Activated T-helper 1 cell treated with anti-CD3 and anti-CD28 coated beads, Interleukin-2, amount 50 U/mL, for 16 hours (primary cell): ENCODE measurements at places on chromosomes 7 and 10.

DNA sequence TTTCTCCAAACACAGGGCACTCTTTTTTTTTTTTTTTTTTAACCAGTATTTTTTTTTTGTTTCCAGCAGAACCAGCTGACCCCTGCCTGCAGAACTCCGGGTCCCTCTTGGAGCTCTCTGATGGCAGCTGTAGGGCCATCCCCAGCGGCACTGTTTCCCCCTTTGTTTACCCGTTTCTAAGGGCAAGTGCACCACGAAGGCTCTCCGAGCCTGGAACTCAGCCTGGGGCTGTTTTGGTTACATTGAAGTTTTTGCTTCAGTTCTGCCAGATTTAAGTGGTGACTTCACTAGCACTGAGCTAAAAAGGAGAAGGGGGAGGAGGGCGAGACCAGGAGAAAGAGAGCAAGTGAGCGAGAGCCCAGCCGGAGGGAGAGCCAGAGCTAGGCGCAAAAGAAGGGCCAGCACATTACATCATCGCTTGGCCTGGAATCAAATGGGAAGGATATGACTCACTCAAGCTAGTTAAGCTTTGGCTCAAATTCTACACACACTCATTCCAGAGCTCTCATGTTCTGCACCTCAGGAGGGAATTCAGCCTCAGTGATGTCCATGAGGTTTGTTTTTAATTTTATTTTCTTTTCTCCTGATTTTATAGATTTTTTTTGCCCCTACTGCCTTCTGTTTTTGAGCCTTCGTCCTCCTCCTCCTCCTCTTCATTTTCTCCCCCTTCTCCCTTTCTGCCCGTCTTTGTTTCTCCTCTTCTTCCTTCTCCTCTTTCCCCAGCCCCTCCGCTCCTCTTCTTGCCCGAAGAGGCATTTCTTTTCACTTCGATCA is 272.3 kb downstream of the TRIL start:
- DNase-seq, result no peak

DNA sequence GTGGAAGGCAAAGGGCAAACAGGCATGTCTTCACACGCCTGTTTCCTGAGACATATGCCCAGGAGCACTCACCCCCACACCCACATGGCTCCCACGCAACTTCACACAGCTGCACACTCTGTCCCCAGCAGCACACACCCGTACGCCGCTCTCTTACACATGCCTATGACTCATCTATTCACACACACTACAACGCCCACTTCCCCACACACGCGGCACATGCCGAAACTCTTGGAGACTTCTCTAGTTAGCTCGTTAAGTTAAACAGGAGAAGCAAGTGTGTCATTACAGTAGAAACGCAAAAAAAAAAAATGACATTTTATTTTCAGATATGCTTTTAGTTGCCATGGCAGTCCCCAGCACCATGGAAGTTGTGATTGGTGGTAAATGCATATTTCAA is 6.7 kb downstream of the CALN1 start:
- no peak for DNase-seq

DNA sequence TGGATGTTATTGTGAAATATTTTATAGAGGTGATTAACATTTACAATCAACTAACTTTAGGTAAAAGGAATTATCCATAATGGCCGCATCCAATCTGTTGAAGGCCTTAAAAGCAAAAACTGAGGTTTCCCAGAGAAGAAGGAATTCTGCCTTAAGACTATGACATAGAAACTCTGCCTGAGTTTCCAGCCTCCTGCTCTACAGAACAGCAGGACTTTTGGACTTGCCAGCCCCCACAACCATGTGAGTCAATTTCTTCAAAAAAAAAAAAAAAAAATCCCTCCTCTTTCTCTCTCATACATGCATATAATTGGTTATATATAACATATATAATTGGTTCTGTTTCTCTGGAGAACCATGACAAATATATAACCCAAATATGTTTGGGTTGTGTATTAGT is 15.4 kb downstream of the SLC25A28 start:
- no peak for DNase-seq

DNA sequence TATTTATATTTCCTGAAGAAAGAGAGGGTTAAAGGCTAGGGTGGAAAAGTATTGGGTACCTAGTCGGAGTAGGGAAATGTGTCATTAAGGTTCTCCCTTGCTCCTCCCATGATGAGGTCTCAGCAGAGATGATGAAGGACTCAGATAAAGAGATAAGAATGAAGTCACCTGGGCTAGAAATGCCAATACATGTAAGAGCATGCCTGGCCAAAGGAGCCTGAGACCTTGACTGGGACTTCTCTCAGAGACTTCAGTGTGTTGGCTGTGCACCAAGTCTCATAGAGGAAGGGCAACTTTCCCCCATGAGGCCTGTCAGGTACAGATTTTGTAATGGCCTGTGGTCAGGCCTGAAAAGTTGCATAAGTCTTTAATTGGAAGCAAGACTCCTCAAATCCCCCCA is 361.0 kb upstream of the CDC14C start:
- DNase-seq, result no peak

- DNase-seq, result no peak
Observed at GRCh38 chr7:151125846-151126481, 39.7 kb downstream of the AGAP3 start.

DNA sequence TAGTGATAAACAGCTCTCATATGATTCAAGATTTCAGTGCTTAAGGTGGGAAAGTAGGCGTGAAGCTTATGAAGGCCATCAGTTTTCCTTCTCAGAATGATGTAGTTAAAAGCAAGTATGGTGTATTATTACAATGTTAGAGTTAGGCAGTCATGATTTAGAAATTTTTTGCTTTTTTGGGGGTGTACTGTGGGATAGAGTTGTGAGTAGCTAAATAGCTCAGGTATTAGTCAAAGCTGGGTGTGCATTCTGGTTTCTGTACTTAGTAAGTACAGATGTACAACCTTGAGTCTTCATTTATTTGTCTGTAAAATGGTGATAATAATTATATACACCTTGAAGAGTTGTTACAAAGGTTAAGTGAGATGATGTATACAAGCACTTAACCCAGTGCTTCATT is 52.2 kb downstream of the R3HCC1L start:
- DNase-seq, result no peak

DNA sequence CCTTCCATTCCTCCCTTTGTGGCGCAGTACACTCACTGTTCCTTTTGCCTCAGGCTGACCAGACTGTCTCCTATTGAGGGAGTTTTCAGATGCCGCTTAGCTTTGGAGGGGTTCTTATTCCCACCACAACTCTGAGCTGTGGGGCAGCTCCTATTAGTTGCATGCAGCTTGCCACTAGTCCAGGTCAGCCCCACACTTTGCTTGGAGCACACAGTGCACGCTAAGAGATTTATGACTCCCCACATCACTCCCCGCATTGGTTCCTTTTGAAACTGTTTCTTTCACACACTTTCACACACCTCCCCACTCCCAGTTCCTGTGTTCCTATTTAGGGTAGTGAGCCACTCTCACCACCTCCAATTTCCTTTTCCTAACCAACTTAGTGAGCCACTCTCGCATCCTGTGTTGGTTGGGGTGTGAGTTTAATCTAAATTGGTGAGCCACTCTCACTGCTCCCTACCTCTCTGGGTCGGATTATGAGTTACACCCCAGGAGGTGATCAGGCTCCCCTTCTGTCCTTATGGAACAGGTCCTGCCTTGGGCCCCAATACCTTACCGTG is 10.4 kb upstream of the ZNF485 start:
- DNase-seq, result no peak

- DNase-seq, result no peak
Observed at GRCh38 chr10:45008524-45009161, 7.9 kb downstream of the ZNF22 start.

- DNase-seq, result no peak
Observed at GRCh38 chr7:118573085-118573484, 348.6 kb downstream of the ANKRD7 start.

DNA sequence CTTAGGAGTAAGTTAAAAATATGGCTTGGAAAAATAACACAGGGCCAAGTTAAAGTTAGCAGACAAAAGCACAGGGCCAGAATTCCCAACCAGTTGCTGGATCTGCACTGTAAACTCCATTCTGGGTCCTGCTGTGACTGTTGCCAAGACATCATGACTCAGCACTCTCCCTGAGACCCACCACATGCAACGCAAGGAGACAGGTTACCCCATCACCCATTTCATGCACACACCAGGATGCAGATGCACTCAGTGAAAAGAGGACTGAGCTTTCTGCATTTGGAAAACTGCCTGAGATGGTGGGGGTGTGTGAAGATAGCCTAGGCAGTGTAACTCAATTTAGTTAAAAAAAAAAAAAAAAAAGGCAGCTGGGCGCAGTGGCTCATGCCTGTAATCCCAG is 97.6 kb upstream of the ZNF438 start:
- no peak for DNase-seq

- DNase-seq, result no peak
Observed at GRCh38 chr10:93180482-93180931, 106.8 kb downstream of the CYP26A1 start.

- DNase-seq, result no peak
Observed at GRCh38 chr7:25949736-25950487, 202.1 kb upstream of the NFE2L3 start.
